ENCODE measurements at places on chromosomes 5 and 9.

- no peak for DNase-seq
These were observed 43.3 kb downstream of the MCTP1 start for GRCh38 chr5:95241635-95242034.

DNA sequence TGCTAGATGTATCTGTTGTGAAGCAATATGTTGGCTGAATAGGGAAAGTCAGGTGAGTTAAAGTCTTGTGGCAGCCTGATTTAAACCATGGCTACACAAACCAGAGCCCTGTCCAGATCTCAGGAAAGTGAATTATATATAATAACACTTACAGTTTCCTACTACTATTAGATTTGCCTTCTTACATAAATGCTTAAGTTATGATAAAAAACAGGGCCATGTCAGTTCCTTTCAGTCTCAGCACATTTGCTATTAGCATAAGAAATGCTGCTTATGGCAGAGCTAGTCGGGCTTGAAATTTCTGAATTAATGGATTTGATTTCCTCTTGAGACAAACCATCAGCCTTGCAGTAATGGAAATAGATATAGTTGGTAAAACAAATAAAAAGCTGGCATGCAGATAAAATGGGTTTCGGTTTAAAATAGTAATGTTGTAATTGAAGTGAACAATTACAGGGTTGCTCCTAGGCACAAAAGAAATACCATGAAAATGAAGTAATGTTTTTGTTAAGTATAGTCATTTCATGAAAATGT is 664.2 kb upstream of the ZNF608 start:
- DNase-seq, result no peak

- DNase-seq, result no peak
These were observed 69.5 kb upstream of the CKMT2 start for GRCh38 chr5:81163651-81164050.

GRCh38 chr9:38006163-38006562 is 62.9 kb downstream of the SHB start:
- no peak for DNase-seq

- DNase-seq, result no peak
These were observed 3.7 kb upstream of the NIPAL4 start for GRCh38 chr5:157456301-157456700.
